ENCODE measurements at places on chromosomes 6 and 20.

DNA sequence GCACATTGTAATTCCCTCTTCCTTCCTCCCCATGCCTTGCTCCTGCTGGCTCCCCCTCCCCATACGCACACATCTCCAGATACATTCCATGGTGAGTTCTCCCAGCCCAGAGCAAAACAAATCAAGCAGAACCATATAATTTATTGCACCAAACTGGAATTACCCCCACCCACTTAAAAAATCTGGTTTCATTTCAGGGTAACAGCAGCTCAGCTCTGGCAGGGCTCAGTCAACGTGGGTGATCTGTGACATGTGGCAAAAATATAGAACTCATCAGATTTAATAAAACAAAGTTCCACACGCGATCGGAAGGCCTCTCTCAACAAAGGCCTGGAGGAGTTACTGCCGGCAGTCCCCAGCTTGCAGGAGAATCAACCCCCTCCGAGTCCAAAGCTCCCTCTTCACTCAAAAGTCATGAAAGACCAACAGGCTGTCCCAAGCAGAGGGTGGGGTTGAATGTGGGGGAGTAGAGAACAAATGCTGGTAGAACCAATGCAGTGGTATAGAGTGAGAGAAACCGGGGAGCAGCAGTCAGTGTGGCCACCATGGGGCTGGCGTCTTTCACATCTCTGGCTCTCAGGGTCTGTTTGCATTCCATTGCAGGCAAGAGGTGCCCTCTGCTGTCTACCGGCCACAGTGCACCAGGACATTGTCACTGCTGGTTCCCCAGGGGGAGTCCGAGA, 323.3 kb upstream of the NT5E start:
- no peak for DNase-seq

- DNase-seq: no peak
Measured at GRCh38 chr6:24214984-24215383, 89.0 kb downstream of the NRSN1 start.

DNA sequence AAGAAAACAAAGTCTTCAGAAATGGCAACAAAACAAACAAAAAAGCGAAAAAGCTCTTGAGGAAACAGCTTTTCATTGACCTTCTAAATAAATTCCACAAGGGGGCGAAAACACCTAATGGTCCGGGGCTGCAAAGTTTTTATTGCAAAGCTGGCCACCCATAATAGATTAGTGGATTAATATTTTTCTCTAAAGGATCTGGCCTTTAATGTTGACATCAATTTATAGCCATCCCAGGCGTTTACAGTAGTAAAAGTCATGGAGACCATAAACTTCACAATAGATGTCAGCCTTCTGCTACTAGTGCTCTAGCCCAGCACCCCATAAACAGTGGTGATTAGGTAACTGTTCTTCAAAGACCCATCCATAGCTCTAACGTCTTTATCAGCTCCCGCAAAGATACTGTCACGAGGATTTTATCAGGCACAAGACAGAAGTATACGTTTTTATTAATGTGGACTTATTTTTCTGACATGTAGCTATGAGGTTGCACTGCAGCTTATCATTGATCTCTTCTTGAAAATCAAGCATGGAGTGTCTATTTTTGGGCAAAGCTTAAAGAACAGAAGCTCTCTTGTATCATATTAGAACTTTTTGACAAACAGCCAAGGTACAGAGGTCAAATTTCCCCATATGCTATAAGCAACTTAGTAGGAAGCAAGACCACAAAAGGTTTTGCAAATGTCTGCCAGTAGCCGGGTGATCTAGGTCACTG, 4.7 kb downstream of the CITED2 start:
- DNase-seq: peak; percentile 11

- DNase-seq: no peak
Measured at GRCh38 chr6:39114388-39114703, 640 bp downstream of the SAYSD1 start.

DNA sequence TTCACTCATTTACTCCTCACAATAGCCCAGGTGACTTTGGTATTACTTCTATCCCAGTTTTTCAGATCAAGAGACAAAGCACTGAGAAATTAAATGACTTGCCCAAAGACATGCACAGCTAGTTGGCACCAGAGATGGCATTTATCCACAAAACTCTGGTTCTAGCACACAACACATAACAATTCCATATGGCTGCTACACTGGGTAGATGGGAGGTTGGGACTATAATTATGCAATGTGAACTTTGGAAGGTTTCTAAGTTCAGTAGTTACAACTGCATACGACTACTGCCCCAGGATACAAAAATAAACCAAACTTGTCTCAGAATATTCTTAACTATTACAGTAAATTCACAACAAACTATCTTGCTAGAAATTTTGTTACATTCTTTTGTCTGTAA, 54.2 kb upstream of the MLIP start:
- no peak for DNase-seq

DNA sequence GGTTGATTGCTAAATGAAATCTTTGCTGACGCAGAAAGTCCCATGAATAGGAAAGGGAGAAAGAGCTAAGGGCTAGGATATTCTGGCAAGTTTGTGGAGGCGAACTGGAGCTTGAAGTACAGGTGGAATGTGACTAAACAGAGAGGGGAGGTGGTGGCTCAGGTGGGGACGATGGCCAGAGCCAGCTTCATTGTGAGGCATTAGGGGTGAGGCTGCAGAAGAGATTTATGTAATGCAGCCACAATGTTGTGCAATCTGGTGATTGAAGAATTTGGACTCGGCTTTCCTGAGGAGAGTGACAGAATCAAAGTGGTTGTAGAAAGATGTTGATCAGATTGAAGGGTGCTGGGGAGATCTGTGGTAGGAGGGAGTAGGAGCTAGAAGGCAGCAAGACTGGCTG, 42.9 kb upstream of the SPACA1 start:
- DNase-seq: no peak

GRCh38 chr6:42338744-42339222, 112.9 kb downstream of the TRERF1 start:
- DNase-seq: no peak

DNA sequence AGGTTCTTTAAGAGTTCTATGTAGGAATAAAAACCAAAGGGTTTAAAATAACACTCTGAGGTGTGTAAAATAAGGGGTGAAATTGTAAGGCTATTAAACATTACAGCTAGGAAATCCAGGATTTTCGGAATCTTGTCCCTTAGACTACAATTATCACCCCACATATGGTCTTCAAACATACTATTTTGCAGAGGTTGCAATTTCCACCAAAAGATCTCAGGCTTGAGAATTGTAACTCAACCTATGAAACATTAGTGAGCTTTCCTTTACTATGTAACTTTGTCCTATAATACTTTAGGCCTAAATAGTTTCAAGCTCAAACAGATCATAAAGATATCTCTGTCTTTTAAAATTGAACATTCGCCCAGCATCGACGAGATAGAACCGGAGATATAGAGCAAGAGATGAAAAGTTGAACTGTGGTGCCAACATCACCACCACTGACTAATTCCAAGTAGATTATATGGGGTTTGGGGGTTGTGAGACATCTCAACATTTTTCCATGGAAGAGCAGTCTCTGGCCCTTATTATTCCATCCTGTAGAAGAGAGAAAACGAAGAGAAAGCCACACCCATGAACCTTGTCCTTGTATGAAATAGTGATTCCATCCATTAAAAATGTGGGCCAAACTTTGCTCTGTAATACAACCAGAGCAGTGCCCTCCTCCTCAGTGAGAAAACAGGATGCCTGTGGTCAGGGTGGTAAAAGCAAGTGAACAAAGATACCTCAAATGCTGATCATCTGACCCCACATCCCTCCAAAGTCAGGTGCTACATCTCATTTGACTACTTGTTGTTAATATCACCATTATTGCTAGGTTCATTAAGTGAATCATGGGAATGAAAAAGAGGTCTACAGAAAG, 284.5 kb upstream of the GJE1 start:
- peak; percentile 4 for DNase-seq

Data from activated gamma-delta T cell treated with Interleukin-2 at 50 U/mL for 16 hours (primary cell).